HFF-Myc (cell line): ENCODE measurements at places on chromosomes 7 and 10.

GRCh38 chr10:114257498-114257897 is 18.4 kb downstream of the VWA2 start:
- DNase-seq: no peak

DNA sequence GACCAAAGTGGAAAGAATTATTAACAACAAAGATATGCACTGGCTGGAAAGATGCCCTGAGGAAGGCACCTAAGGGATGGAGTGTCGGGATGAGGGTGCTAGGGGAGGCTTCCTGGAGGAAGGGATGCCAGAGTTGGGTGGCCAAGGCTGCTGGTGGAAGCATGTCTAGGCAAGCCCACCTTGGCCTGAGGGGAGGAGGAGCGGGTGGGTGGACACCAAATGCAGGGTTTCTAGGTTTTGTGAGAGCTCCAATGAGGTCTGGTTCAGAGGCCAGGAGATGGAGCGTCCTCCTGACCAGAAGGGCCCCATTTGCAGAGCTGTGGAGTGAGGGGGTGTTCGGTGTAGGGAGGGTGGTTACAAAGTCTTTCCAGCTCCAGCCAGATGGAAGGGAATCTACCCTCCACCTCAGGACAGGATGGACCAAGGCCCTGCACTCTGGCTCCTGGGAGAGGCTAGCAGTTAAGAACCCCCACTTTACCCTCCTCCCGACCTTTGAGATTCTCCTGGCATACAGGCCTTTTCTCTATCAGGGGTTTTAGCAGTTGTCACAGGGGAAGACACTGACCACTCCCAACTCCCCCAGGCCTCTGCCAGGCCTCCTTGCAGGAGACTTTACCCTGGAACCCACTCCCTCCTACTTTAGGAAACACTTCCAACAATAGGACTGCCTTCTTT is 3.0 kb upstream of the DDIT4 start:
- no peak for DNase-seq

- DNase-seq: no peak
These were observed 335.2 kb upstream of the C7orf33 start for GRCh38 chr7:148255333-148255732.

DNA sequence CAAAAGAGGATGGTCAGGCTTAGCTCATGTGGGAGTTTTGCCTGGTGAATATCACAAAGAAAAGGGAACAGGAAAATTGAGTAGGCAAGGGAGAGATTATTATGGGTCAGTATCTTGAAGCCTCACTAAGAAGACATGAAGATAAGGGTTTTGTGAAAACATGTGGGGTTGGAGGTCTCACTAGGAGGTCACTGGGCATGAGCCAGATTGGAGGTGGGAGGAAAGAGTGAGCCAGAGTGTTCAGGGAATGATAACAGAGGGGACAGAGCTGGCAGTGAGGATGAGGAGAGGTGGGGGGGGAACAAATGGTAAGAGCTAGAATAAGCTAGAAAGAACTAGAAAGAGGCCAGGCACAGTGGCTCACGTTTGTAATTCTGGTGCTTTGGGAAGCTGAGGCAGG is 374.3 kb downstream of the GRID1 start:
- no peak for DNase-seq

- DNase-seq: no peak
These were observed 23.7 kb upstream of the FOXL3 start for GRCh38 chr7:265998-266850.

GRCh38 chr10:34260904-34261303 is 554.2 kb downstream of the PARD3 start:
- DNase-seq: no peak

DNA sequence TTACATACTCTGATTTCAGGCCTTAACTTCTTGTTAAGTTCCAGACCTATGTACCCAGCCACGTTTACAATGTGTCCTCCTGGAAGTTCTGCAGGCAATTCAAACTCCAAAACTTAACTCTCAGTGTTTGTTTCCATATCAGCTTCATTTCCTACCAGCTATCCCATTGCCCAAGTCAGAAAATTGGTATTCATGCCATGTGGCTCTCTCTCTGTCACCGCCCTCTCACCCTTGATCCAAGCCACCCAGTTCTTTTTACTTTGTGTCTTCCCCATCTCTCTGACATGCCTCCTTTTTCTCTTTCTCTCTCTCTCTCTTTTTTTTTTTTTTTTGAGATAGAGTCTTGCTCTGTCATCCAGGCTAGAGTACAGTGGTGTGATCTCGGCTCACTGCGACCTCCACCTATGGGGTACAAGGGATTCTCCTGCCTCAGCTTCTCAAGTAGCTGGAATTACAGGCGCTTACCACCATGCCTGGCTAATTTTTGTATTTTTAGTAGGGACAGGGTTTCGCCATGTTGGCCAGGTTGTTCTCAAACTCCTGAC is 33.9 kb downstream of the ARL4A start:
- no peak for DNase-seq

DNA sequence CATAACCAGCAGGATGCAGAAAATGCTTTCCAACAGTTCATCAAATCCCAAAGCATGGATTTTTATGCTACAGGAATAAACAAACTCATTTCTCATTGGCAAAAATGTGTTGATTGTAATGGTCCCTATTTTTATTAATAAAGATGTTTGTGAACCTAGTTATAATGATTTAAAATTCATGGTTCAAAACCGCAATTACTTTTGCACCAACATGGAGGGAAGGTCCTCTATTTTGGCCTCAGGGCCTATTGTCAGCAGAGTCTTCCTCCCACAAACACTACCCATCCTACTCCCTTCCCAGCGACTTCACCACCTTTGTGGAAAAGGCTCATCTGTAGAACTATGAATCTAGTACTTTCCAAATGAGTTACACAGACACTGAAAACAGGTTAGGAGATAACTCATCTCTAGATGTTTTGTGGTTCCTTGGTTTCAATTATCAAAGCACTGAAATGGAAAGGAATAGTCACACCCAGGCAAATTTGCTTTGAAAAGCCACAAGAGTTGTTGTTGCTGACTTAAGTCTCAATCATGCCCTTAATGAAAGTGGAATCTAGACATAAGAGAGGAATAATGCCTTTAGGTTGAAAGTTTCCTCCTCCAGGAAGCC is 59.4 kb upstream of the FRMD4A start:
- DNase-seq: no peak

DNA sequence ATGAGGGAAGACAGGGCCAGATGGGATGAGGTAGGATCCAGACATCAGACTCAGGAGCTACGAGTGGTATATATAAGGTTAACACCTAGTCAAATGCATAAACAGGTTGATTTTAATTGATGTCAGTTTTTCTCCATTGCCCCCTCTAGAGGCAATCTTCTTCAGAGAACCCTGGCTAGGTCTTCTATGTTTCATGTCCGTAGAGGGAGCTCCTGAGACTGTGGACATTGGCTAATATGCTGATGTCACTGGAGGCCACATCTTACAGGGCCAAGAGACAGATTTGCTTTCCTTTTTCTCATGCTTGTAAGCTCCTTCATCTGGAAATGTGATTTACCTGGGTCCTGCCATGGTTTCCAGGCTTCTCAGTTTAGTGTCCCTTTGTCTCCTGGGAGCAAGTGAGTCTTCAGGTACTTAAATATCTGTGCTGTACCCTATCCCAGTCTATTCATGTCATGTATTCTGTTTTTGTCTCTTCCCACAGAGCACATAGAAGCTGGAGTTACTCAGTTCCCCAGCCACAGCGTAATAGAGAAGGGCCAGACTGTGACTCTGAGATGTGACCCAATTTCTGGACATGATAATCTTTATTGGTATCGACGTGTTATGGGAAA is 161.6 kb upstream of the PRSS1 start:
- DNase-seq: no peak

DNA sequence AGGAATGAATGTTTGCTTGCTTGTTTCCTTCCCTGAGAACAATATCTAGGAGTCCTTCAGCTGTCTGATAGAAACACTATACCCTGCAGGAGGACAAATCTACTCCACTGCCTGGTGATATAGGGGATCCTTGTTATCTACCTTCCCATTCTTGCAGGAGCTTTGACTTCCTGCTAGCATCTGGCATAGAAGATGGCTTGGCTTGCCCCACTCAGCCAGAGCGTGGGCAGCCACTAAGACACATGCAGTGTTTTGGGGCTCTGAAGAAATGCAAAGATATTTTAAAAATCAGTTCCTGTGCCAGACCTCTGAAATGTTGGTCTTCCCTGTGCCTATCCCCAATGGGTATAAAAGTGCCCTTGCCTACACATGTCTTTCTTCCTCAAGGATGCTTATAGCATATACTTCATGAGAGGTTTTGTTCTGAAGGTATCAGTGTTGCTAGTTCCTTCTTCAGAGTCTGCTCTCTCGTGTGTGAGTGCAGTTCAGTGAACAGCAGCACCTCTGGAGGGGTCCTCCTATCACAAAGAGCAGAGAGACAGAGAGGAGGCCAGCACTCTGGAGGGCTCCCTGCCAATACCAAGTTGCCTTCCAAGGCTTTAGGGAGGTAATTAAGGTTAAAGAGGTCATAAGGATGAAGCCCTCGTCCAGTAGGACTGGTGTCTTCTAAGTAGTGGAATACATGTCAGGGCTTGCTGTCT is 149.1 kb upstream of the CALCR start:
- DNase-seq: no peak

DNA sequence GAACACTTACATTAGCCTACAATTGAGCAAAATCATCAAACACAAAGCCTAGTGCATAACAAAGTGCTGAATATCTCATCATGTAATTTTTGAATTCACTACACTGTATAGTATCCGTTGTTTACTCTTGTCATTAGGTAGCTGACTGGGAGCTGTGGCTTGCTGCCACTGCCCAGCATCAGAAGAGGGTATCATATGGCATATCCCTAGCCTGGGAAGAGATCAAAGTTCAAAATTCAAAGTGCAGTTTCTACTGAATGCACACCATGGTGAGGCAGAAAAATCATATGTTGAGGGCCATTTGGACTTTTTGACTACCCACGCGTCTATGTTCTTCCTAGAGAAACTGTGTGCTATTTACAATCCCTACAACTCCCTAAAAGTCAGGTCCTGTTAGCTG is 7.5 kb upstream of the ZC3HAV1 start:
- no peak for DNase-seq

GRCh38 chr10:6660460-6660859 is 80.4 kb upstream of the PRKCQ start:
- DNase-seq: no peak

DNA sequence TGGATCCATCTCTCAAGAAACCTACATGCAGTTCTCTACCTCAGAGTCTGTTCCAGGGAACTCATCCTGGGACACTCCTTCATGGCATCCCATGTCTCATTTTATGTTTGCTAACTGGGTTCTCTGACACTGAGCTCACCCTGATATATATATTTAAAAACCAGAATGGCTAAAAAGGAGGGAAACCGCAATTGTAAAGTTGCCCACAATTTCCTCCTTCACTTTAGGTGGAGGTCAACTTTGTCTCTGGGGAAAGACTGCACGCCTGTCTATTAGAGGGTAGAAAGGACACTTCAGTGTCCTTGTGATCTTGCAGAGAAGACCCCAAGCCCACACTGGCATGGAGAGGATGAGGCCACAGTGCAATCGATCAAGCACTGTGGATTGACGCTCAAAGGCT is 131.7 kb downstream of the TEX36 start:
- no peak for DNase-seq

GRCh38 chr7:1235501-1236131 is 2.9 kb downstream of the UNCX start:
- no peak for DNase-seq

DNA sequence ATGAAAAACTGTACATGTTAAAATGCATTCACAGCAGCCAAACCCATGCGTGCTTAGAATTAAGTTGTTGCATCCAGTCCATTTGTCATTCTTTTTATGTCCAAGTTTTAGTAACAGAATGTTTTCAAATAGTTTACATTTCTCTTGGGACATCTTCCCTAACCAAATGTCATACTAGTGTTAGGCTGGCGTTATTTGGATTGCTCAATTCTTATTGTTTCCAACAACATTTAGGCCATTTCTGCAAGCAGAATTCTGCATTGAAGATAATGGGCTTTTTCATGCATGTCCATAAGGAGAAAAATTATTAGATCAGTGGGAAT is 203.0 kb downstream of the HIBADH start:
- DNase-seq: no peak

DNA sequence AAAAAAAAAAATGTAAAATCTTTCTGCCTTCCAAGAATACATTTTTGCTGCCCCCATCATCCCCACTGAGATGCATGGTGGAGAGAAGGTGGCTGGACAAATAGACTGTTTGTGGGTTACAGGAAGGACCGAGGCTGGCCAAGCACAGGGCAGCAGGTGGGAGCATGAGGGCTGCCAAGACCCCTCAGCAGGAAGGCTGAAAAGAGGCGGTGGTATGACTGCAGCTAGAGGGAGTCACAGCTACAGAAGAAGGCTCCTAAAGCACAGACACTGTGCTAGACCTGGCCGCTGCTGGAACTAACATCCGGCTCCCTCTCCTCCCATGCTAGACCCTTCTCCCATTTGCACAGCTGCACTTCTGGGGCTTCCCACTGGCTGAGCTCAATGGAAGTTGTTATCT is 289.6 kb downstream of the TCERG1L start:
- DNase-seq: no peak
